AG08395 (cell line): ENCODE measurements at places on chromosomes 2 and 18.

DNA sequence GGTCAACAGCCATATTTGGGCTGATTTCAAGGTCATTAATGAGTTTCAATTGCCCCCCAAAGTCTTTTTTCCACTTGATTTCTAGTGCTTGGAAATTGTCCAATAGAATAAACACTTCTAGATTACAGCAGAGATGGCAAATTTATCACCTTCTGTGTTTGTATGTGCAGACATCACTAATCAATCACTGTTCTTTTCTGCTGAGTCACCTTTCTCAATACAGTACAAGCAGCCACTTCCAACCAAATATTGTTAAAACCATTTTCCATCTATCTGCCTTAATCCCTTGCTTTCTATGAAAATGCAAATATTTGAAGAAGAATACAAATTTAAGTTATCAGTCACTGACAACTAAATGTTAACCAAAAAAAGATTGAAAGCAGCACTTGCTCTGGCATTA is 40.2 kb upstream of the ZNF521 start:
- DNase-seq, result no peak

DNA sequence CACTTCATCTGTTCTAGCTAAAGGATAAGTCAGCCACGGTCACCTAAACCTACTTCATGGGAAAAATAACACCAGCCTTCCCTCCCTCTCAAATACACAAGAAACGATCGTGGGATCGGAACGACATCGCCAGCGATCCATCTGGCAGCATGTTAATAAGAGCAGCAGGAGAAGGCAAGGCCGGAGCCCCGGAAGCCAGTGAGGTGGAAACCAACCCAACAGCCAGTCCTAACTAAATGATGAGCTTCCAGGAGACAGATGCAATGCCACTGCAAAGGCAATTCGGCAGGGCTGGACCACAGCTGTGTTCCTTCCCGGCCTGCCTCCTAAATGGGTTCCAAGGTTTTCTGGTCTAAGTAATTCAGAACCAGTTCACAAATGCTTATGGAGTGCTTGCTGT is 117.5 kb downstream of the TMEM163 start:
- no peak for DNase-seq

- DNase-seq, result no peak
Observed at GRCh38 chr2:128320906-128321771, 2.5 kb upstream of the HS6ST1 start.

DNA sequence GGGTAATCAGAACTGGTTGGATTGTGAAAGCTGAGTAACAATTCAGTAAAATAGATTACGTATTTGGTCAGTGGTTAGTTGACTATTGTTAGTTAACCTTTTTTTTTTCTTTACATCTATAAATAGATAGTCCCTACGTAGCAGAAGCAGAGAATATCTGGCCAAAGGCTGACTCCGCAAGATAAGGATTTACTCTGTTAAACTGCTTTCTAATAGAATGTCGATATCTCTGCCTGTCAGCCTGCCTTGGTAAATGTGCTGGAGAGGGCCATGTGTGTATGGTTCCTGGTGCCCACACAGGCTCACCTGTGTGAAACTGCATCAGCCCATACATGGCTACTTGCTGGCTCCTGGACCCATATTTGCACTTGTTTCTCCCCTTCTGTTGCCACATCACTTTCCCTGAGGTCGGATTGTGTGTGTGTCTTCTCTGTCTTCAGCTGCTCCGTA is 94.4 kb downstream of the CRIM1 start:
- DNase-seq, result no peak

GRCh38 chr2:127872354-127872753 is 13.4 kb downstream of the AMMECR1L start:
- DNase-seq, result no peak
